ENCODE measurements at places on chromosomes 11 and 22.
A peak's percentile ranks its signal among the peaks of the same experiment; 100 is the strongest.

GRCh38 chr11:131299598-131300438 is 70.6 kb upstream of the NTM start:
- no peak for DNase-seq

DNA sequence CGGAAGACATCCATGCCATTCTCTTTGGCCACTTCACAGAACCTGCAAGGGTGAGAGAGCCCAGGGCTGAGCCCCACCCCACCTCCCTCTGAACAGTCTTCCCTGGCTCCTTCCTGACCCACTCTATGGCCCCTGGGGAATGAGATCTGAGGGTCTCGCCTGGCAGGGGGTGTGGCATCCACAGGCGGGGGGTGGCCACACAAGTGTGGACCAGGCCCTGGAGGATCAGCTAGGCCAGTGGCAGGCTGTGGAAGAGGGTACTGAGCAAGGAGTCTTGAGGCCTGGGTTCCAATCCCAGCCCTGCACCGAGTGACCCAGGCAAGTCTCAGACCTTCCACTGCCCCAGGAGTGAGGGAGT is 5.6 kb upstream of the LRFN4 start:
- DNase-seq = no peak

GRCh38 chr11:96373826-96374225 is 15.9 kb downstream of the CCDC82 start:
- no peak for DNase-seq

- DNase-seq = no peak
Measured at GRCh38 chr11:45872651-45873356, 12.6 kb upstream of the MAPK8IP1 start.

DNA sequence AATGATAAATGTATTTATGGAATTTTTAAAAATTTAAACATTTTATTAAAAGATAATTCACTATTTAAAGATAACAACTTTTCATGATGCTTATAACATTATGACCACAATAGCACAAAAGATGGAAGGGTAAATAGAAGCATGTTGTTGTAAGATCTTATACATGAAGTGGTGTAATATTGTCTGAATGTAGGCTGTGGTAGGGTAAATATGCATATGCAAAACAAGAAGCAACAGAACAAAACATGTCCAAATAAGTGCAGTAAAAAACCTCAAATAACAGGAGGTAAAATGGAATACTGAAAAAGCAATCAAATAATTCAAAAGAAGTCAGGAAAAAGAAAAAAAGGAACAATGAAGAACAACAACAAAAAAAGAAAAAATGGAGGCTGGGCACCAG is 56.0 kb downstream of the ADM start:
- no peak for DNase-seq

DNA sequence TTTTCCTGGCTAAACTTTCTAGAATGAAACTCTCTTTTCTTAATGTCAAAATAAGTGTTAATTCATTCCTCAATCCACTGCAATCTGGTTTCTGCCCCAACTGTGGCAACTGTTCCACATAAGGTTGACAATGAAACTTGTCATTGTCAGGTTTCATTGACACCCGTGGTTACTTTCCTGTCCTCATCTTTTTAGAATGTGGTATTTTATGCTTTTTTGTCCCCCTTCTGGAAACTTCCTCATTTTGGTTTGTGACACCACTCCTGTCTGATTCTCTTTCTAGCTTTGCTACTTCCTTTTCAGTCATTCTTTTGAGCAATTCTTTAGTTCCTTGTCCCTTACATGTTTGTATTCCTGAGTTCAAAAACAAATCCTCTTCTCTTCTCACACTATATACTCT is 7.5 kb upstream of the PDE3B start:
- DNase-seq = no peak

GRCh38 chr22:45317551-45318167 is 7.9 kb downstream of the FAM118A start:
- DNase-seq = peak; percentile 80

DNA sequence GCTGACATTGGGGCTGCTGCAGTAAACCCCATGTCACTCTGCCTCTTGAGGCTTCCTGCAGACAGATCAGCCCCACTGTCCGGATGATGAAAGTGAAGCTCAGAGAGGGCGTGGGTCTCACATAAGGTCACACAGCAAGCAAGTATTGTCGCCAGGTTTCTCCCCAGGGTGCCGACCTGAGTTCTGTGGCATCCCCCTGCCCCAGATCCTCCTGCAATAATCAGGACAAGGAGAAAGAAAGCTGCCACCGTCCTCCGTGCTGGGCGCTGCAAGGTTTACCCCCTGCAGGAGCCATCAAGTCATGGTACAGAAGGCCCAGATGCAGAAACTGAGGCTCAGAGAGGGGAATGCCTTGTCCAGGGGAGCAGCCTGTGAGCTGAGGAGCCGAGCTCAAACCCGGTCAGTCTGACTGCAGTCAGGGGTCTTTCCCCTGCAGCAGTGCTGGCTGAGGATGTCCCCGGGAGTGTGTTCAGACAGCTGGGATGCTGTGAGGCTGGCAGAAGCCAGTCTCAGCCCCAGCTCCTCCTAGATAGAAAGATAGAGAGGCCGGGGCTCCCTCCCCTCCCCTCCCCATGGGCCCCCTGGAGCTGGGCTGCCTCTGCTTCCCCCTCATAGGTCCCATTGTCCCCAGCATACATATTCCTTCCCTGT is 13.2 kb downstream of the EMID1 start:
- DNase-seq = peak; percentile 36

- no peak for DNase-seq
Measured at GRCh38 chr11:32141745-32142546, 51.1 kb downstream of the RCN1 start.

DNA sequence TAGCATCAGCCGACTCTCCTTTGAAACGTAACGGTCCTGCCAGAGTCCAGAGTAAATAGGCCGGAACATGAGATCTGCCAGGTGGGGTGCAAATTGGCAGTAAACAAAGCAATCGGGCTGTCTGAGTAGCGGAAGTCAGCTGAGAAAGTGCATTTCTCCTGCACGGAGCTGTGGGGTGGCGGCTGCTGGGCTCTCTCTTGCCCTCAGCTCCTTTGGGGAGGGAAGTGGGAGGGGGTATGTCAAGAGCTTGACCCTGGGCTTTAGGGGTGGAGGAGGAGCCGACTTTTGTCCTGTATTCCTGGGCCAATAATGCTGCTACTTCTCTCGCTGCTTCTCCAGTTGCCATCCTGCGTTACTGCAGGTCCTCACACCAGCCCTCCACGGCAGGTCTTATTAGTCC is 11.6 kb downstream of the GRIK4 start:
- DNase-seq = peak; percentile 16

GRCh38 chr11:11931461-11932055 is 76.9 kb downstream of the DKK3 start:
- peak; percentile 49 for DNase-seq

DNA sequence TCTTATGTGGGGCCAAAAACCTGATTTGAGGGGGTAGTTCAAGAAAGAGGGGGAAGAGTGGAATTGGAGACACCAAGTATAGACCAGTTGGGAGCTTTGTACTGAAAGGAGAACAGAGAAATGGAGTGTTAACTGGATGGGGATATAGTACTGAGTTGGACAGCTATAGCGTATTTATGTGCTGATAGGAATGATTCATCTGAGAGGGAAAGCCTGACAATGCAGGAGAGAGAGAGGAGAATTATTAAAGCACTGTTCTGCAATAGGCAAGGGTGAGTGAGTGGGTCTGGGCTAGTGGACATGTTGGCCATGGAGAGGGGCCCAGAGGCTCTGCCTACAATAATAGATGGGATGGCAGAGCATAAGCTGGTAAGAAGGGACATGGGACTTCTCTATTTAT is 52.9 kb upstream of the PITPNB start:
- DNase-seq = no peak

DNA sequence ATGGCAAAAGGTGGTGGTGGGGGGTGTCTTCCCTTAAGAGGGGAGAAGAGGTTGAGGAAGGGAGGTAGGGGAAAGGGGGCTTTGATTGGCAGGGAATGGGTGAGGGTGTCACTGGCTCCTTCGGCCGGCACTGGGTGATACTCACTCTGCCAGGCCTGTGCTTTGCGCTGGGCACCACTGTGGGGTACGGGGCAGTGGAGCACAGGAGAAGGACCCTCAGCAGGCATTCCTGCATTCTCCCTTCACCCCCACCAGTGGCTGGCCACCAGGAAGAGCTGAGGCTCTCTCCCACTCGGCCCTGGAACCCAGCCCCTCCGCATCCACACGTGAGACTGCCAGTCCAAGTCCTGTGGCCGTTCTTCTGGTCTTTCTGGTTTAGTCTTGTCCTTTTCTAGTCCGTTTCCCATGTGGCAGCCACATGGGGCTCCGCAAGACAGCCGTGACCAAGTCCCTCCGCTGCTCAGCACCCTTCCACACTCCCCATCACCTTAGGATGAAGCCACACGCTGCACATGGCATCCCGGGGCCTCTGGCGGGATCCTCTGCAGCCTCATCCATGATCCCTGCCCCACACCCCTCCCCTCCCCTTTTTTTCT is 8.0 kb downstream of the CAPN5 start:
- no peak for DNase-seq

DNA sequence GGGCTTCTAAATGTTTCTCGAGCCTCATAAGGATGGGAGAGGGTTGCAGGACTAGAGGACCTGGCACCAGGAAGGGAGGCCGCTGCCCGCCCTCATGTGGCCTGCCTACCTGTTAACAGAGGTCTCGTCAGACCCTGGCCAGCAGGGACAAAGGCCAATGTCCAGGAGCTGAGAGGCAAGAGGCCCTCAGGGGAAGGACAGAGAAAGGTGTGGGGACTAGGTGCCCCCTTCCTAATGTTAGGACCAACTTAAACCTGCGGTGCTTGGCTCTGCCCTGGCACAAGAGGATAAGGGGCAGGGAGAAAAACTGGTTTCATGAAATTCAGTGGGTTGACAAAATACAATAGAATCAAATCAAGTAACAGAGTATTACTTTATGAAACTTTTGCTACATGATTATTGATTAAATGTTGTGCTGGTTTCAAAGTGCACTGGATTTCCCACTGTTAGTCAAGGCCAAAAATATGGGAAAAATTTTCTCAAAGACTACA is 20.0 kb upstream of the SYT12 start:
- peak; percentile 93 for DNase-seq

DNA sequence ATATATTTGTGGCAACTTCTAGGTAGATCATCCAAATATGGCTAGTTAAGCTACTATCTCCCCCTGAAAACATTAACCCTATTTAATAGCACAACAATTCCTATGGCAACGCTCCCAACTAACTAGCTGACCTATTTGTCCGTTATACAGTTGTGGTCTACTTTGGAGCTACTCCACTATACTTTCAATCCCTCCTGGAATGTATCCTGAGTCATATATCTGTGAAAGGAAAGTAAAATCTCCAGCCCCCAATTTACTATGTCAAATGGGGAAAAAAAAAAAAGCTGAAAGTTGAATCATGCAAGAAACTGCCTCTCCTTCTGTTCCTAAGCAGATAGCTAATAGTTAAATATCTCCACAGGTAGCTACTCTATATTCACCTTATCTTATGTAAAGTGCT is 128.5 kb downstream of the CD44 start:
- no peak for DNase-seq

DNA sequence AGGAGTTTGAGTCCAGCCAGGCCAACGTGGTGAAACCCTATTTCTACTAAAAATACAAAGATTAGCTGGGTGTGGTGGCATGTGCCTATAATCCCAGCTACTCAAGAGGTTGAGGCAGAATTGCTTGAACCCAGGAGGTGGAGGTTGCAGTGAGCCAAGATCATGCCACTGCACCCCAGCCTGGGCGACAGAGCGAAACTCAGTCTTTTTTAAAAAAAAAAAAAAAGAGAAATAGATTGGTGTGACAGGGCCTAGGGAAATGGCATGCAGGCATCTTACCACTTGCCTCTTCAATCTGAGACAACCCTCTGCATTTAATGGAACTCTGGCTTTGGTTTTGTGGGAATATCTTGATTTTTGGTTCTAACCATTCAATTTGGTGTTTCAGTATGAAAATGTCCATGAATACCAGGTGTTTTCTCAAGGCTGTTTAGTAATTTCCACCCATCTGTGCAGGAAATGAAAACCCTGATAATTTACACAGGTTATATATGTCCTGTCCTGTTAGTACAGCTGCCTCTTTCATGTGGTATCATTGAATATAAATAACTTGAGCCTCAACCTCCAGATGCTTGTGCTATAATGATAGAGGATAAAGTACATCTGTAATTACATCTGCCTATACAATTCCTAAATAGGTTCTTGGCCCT is 8.4 kb downstream of the XBP1 start:
- DNase-seq = no peak

DNA sequence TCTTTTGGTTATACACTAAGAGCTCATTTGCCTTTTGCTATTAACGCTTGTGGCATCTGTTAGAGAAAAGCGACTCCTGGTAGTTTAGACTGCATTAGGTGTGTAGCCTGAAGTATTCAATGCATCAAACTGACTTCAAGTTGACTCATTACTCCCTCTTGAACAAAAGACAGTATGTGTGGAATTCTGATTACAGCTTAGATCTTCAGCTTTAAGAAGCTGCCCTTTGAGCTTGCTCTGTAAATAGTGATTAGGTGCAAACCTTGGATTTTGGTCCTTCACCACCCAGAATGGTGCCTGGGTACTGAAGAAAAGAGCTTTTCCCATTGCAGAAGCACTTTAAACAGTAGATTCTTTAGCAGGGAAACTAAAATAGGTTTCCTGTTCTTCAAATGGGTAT is 62.1 kb downstream of the FAT3 start:
- no peak for DNase-seq

DNA sequence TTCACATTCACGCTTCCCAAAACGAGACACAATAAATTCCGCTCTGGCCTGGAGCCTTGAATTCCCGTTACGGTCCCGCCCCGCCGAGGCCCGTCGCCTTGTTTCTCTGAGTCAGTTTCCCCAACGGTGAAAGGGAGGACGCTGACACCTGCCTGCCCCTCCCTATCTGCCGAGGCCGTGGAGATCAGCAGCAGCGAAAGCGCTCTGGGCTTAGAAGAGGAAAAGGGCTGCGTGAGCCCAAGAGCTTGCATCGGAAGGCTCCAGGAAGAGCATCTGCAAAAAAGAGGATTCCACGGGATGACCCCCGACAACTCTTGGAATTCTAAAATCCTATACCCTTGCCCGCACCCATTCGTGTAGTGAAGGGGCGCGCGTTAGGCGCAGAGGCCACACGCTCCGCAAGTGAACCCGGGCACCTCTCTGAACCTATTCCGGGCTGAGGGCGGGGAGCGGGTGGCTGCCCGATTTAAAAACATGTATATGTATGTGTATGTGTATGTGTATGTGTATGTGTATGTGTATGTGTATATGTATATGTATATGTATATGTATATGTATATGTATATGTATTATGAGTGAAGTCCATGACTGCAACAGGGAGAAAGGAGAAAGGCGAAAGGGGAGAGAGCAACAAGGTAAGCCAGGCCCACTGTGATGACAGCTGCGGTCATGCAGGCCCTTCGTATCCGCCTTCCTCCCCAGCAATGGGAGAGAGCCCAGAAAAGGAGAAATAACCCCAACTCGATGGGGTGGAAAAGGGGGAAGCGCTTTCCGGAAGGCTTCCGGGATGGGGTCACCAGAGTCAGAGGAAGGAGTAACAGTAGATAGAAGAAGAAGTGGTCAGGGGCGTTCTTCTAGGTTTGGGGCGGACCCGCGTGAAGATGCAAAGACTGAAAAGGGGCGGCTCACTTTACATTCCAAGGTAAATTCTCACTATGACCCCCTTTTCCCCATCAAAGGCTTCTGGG is 948 bp upstream of the MRTFA start:
- peak; percentile 51 for DNase-seq

GRCh38 chr11:61598886-61599868 is 18.3 kb upstream of the SYT7 start:
- no peak for DNase-seq

All from right lobe of liver (tissue), 6 donors.